CD4-positive, alpha-beta T cell treated with Interleukin-1 beta for 1 hour (primary cell): ENCODE measurements at places on chromosomes 11 and 22.

DNA sequence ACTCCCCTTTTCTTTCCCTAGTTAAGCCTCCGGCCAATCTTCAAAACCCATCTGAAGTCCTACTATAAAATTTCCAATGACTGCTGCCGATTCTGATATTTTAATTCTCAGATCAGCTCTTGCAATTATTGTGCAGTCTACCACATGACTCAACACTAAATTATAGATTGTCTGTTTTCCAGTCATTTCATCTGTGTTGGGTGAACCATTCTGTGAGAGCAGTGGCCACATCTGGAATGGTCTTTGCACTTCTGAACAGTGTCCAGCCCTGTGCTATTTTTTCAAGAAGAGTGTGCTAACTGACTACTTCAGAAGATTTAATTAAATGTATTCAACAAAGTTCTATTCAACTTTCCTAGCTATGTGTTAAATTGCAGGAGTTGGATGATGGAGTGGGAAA lies 47.2 kb upstream of the MMP7 start:
- no peak for DNase-seq

- DNase-seq: no peak
Observed at GRCh38 chr11:130110339-130111108, 40.8 kb downstream of the APLP2 start.

DNA sequence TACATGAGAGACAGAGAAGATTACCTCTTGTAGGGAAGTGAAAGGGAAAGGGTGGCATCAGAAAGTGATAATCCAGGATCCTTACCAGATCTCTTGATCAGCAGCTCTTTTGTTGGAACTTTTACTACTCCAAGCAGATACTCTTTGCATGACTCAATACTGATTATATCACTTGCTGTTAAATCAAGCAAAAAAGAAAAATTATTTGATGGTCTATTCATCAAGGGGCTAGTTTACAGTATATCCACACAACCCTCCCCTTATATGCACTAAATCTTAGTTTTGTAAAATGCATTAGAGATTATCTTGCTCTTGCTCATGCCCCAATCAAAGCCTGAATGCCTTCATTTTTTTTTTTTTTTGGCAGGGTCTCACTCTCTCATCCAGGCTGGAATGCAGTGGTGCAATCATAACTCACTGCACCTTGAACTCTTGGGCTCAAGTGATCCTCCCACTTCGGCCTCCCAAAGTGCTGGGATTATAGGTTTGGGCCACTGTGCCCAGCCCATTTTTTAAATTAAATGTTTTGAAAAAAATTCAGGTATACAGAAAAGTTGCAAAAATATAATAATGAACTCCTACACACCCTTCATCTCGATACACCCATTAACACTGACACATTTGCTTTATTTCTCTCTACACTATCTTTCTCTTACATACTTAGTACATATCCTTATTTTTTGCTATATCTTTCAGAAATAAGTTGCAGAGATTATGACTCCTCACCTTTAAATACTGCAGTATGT lies 76.1 kb upstream of the UCP3 start:
- DNase-seq: no peak

- DNase-seq: no peak
Observed at GRCh38 chr22:21013657-21014201, 1.2 kb upstream of the P2RX6 start.

GRCh38 chr11:40183073-40184064 lies 1276.1 kb downstream of the LRRC4C start:
- DNase-seq: no peak

- DNase-seq: no peak
Observed at GRCh38 chr22:40020956-40021355, 26.2 kb downstream of the FAM83F start.

- no peak for DNase-seq
Observed at GRCh38 chr11:79269611-79270307, 171.1 kb downstream of the TENM4 start.

GRCh38 chr22:48138855-48139254 lies 1376.4 kb downstream of the TBC1D22A start:
- DNase-seq: no peak

DNA sequence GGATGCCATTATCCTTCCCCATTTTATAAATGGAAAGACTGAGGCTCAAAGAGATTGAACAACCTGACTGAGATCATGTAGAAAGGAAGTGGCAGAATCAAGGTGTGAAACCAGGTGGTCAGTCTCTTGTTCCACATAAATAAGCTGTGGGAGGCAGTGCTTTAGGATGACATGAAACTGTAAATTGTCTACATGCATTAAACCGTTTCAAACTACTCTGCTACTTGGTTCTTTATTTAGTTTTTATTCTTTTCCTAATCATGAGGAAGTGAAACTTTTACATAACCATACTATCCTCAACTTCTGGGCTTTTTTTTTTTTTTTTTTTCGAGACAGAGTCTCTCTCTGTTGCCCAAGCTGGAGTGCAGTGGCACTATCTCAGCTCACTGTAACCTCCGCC lies 34.9 kb downstream of the CADM1 start:
- DNase-seq: no peak

DNA sequence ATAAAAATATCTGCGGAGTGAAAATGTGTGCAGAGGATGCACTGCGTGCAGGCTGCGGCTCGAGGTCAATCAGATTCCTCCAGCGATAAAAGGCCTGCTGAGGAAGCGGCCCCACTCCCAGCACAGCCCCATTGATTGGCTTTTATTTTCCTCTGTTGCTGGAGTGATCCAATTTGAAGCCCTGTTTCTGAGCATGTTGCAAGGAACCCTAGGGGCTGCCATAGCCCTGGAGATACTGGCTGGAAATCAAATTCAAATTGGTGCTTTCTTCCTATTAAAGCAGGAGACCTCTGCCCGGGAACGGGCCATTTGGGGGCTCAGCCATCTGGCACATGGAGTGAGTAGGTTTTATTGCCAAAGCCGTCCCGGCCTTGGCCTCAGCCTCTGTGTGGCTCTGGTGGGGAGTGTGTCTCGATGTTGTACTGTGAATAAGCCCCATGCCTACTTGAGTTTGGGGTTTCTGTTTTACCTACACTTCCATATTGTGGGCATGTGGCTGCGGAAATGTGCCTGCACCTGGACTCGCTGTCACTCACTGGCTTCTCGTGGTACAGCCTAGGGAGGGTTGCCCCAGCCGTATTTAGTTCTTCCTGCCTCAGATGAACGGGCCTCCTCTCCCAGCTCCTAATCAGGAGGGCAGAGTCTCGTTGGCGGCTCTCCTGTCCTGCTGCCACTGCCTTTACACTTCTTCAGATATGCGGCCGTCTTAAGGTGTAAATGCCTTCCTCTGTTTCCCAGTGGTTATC lies 25.6 kb downstream of the PARVB start:
- no peak for DNase-seq
